Left ventricle myocardium inferior (tissue), 1 donor: ENCODE measurements at places on chromosomes 2 and 18. TPM values are rescaled to one million over a fixed set of nuclear protein-coding genes. Genes with fewer than 3 reads are reported as not detected.

The MPP4 gene
- total RNA-seq: not detected

The CABYR gene
- total RNA-seq: not detected

- no peak for DNase-seq
These were observed 4.3 kb upstream of the SH3BP4 start for GRCh38 chr2:234947556-234947955.

- no peak for DNase-seq
These were observed 81.8 kb downstream of the RIF1 start for GRCh38 chr2:151491496-151491895.

DNA sequence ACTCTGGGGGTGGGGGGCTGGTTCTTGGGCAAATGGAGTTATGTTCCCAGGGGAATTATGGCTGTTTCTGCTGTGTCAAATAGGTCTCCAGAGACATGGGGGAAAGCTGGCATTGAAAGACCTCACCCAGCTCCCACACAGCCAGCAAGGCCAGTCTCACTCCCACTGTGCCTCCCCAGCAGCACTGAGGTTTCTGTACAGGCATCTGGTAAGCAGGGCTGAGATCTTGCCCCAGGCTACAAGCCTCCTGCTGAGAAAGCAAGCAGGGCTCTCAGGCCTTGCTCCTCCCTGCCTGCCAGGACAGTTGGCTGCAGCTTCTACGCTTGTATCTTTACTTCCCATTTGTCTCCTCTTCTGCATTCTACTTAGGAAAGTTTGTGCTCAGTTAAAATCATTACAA lies 50.5 kb upstream of the FHOD3 start:
- no peak for DNase-seq
